ENCODE measurements at places on chromosomes 1 and 21.

GRCh38 chr1:53467391-53467790 lies 8.2 kb downstream of the DMRTB1 start:
- DNase-seq: no peak

DNA sequence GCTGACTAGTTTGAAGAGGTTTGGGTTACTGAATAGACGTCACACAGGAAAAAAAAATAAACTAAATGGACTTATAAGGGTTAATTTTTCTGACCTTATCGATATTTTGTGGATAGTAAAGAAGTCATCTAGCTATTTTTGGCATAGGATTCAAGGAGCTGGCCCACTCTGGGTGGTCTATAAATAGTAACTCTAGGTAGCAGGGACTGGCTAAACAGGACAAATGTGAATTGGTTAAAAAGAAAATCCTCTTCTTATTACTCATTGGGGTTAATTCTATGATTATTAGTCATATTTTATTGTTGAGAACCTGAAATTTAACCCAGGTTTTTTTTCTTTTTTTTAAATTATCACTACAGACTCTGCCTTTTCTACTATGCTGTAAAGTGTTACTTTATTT lies 61.7 kb downstream of the ATF6 start:
- no peak for DNase-seq

- no peak for DNase-seq
Measured at GRCh38 chr21:16102113-16102512, 372.3 kb downstream of the USP25 start.

GRCh38 chr1:92877792-92878191 lies 46.0 kb downstream of the RPL5 start:
- no peak for DNase-seq

DNA sequence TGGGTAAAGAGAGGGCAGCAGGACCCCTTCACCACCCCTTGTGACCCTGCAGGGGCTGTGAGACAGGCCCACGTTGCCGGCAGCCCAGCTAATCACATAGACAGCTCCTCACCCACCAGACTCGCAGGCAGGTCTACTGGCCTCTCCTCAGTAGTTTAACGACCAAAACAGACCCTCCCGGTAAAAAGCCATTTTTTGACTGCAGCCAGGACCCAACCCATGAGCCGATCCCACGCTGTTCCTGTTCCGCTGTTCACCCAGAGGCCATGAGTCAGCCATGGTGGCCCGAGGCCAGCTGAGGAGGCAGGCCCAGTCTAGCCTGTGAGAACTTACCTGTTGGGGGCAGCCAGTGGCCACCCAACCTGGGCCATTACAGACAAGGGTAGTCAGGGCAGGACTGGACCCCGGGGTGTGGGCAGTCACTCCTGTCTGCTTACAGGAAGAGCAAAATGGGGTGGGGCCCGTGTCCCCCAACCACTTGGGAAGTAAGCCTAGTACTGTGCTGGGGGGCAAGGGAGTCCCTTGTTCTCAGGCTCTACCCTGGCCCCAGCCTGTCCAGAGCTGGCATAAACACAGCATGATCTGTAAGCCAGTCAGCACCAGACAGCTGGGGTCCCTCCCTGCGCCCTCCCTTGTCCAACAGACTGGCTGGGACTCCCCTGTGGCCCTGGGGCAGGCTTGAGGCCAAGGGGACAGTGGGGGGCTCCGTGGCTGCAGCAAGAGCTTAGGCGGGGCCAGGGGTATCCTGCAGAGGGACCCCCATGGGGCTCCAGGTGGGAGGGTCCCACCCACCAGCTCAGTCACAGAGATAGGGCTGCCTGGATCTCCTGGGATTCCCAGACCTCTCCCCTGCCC lies 61.9 kb downstream of the WNT9A start:
- no peak for DNase-seq

- no peak for DNase-seq
Measured at GRCh38 chr21:32843561-32843960, 72.0 kb upstream of the PAXBP1 start.

GRCh38 chr1:1521331-1521730 lies 9.4 kb downstream of the ATAD3A start:
- no peak for DNase-seq

DNA sequence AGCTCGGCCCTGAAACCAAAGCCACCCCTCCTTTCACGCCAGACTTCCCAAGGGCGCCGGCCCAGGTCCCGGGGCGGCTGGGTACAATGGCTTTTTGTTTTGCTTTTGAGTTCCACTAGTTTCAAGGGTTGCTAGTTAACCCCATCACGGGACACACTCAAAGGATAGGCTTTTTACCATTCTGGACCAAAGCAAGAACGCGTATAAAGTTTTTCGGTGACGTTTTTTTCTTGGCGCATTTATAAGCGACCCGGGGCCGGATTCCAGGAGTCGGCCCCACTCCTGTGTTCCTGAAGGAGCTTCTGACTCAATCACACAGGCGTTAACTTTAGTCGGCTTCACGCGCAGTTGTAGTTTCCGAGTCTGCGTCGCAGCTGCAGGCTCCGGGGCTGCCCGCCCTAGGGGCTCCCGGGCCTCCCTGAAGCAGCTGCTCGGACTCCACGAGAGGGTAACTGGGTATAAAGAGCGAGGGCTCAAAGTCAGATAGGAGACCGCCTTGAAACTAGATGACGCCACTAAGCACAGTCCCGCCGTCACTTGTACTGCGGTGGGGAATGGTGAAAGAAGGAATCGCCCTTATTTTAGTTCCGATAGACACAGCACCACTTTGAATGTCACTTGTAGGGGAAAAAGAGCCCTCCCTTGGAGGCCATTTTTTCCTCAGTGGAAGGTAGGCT lies 707 bp upstream of the KLHL21 start:
- no peak for DNase-seq

GRCh38 chr21:18959817-18960216 lies 556.2 kb upstream of the TMPRSS15 start:
- DNase-seq: no peak

DNA sequence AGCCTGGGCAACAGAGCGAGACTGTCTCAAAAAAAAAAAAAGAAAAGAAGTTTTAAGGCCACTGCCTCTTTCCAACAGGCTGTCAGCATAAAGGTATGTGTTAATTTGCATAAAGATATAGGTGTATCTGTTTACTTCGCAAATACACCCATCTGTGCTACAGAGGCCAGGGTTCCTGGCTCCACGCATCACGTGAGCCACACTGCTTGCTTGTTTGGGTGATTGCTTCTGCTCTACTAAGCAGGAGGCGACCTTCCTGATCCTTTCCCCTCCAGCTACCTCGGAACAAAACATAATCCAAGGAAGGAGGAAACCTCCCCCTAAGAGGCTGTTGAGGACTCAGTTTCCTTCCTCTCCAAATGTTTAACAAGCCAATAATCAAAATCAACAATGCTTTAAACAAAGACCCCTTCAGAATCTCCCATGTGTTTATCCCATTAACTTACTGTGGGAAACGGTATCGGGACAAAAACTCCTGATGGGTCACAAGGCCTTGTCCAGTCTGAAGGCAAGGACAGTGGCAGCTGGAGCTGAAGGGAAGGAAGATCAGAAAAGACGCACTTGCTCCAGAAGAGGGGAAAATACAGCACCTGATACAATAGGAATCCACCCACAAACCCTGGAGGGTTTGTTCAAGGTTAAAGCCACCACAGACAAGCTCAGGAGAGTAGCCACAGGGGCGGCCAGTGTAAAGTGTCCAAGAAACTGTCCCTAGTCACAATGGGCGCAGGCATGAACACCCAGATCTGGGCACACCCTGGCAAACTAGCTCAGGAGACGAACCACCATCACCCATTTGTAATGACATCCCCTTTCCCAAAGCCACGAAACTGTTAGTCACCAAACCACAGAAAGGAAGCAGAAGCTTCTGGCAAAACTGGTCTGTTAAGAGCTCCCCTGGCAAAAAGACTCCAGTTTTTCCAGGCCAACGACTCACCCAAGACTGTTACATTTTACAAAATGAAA lies 17.2 kb downstream of the CTNNBIP1 start:
- no peak for DNase-seq

DNA sequence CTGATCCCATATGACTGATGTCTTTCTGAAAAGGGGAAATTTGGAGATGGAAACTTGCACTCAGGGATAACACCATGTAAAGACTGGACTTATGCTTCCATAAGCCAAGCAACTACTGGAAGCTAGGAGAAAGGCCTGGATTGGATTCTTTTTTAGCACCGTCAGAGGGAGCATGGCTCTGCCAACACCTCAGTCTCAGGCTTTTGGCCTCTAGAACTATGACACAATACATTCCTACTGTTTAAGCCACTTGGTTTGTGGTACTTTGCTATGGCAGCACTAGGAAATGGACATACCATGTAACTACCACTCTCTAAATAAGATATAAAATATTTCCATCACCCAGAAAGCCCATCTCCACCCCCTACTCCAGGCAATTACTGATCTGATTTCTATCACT lies 139.7 kb downstream of the CYYR1 start:
- DNase-seq: no peak

GRCh38 chr1:148389027-148389339 lies 94.1 kb downstream of the PPIAL4G start:
- DNase-seq: no peak

DNA sequence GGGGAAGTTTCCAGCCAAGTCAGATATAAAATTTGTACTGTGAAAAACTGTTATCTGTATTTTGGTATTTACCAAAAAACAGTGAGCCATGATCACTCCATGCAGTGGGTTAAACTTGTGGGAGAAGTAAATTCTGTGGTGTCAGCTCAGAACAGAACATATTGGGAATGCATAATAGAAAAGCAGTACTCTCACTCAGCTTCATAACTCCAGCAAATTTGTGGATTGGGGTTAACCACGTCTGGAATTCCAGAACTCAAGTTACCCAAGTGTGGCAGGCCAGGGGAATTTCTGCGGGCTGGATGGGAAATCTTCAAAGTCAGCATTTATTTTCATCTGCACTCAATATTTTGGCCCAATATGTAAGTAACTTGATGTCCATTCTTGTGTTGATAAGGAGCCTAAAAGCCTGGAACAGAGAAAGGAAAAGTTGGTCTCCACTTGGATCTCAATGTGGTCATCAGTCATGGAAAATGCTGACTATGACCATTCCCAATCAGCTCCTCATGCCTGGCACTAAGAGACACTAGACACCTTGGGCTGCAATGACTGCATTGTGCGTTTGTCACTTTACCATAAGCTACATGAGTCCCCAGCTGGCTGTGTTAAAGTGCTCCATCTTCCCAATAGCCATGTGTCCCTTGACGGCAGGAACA lies 39.1 kb upstream of the ENAH start:
- DNase-seq: no peak

GRCh38 chr1:110048923-110049601 lies 14.6 kb downstream of the STRIP1 start:
- DNase-seq: no peak

- DNase-seq: no peak
Measured at GRCh38 chr1:154862907-154863306, 7.2 kb downstream of the KCNN3 start.

- no peak for DNase-seq
Measured at GRCh38 chr1:190808035-190808434, 330.4 kb upstream of the BRINP3 start.

- no peak for DNase-seq
Measured at GRCh38 chr1:171158096-171158495, 27.0 kb upstream of the FMO2 start.

DNA sequence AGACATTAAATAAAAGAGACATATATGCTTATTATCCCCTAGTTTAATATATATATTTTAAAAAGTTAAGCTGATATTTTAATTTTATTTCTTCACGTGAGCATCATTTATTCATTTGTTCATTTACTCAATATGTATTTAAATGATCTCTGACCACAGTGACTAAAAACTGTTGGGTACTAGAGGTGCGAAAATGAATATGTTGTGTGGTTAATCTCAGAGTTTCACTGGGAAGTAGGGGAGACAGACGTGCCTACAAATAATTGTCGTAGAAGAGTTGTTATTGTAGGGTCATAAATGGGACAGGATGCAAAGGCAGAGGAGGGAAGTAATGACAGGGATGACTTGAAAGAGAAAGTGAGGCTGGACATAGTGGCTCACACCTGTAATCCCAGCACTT lies 213.0 kb upstream of the CACYBP start:
- no peak for DNase-seq

- DNase-seq: no peak
Measured at GRCh38 chr1:247172996-247173395, 1.2 kb upstream of the ZNF124 start.

DNA sequence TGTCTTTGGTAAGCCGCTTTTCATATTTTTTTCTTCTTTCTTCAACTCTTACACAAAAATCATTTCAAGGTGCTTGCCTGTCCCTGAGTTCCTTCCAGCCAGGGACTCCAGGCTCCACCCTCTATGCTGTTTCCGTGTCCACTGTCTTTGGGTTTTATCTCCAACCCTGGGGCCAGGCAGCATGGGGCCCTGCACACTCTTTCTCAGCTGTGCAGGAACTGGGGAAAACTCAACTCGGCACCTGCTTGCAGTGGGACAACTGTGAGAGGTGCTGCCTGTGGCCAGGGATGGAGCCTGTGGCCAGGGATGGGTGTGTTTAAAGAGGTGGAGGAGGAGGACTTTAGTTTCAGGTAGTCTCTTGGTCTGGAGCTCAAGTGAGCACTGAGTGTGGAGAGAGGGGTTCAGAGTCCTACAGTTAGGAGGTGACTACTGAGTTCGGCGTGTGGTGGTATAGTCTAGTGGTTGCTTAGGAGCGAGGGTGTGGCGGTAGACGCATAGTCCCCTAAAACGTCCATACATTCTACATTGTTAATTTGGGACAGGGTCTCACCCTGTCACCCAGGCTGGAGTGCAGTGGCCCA lies 13.4 kb downstream of the TNFRSF8 start:
- no peak for DNase-seq

DNA sequence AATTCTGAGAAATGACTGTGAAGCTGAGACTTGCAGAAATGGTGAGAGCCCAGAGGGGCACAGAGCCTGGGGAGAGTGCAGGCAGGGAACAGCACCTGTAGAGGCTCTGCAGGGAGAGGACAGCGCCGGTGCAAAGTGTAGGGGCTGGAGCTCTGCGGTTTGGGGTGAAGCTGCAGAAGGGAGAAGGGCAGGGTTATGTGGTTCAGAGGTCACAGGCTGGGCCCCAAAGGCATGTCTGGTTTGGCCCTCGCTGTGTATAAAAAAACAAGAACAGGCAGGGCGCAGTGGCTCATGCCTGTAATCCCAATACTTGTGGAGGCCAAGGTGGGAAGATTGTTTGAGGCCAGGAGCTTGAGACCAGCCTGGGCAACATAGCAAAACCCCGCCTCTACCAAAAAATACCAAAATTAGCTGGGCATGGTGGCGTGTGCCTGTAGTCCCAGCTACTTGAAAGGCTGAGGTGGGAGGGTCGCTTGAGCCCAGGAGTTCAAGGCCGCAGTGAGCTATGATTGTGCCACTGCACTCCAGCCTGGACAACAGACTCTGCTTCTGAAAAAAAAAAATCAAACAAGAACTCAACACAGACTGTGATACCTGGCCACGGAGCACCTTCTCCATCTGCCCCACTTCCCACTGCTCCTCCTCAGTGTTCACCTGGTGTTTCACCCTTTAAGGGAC lies 29.1 kb downstream of the SERINC2 start:
- no peak for DNase-seq
